Stimulated activated CD4-positive, alpha-beta T cell treated with anti-CD3 and anti-CD28 coated beads, Interleukin-12 subunit alpha, Interleukin-12 subunit beta, amount 100 ng/mL, for 48 hours (primary cell): ENCODE measurements at places on chromosomes 7 and 10.

DNA sequence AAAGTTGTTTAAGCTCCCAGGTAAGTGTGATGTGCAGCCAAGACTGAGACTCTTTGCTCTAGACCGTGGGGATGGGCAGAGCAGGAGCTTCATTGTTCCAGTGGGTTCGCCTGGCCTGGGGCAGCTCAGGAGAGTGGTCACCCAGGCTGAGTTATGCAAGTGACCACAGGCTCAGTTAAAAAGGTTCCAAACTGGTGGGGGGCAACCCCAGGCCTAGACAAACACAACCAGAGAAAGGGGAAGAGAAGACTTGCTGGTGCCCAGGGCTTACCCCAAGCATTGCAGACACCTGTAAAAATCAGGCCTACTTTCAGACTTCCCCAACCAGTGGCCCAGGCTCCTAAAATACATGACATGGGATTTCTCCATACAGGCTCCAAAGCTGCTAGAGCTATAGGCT lies 21.6 kb downstream of the CREB3L2 start:
- DNase-seq: no peak

DNA sequence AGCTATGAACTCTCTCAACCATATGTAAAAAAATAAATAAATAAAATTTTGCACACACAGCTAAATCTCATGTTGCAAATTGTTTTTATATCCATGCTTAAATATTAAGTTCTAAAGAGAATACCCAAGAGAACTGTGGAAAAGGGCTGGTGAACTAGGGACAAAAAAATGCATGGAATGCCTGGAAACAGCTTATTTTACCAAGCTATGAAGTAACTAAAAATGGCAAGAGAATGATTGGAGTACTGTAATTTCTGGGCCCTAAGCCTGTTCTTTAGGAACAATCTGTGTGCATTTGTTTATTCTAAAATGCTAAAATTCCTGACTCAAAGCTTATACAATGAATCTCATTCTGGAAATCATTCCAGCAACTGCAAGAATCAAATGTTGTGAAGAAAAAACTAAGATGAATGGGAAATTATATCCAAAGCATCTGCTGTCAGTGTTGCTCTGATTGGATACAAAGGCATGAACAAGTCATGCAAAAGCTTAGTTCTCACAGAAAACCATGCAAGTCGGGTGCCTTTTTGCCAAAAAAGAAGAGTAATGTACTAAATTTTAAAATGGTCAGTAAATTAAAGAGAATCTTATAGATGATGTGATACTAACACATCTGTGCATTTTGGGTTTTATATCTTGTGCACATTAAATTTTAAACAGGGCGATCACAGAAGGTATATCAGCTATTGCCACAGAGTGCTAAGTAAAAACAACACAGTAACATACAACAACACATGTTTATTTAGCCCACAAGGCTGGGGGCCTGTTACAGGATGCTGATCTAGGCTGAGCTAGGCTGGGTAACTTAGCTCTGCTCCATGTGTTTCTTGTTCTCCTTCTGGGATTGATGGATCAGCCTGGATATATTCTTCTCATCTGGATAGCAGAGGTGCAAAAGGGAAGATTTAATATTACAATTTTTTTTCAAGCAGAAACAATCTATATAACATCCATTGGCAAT lies 453.5 kb upstream of the SEMA3A start:
- DNase-seq: no peak

DNA sequence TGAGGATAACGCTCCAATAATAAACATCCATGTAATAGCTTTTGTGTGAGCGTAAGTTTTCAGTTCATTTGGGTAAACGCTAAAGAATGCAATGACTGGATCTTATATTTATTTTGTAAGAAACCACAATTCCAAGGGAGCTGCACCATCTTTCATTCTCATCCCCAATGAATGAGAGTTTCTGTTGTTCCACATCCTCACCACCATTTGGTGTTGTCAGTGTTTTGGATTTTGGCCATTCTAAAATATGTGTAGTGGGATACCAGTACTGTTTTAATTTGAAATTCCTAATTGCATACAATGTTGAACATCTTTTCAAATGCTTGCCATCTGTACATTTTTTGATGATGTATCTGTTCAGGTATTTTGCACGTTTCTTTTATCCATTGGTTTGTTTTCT lies 50.9 kb upstream of the SEMA3D start:
- no peak for DNase-seq

DNA sequence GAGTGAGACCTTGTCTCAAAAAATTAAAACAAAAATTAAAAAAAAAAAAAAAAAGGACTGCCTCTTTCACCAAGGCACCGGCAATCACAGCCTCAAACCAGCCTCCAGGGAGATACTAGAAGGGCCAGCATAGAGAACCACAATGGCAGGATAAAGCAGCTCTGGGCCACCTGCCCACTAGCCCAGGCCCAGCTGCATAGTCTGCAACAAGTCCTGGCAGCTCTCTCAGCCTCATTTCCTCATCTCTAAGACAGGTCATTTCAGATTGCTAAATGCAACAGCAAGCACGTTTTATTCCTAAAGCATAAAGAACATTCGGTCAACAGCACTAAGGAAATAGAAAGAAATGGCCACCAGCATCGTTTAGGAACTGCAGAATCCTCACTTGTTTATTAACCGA lies 28.8 kb downstream of the XPNPEP1 start:
- DNase-seq: no peak

- DNase-seq: no peak
Measured at GRCh38 chr7:115356139-115356746, 434.3 kb downstream of the MDFIC start.

GRCh38 chr10:116316503-116316902 lies 7.7 kb upstream of the CCDC172 start:
- DNase-seq: no peak

DNA sequence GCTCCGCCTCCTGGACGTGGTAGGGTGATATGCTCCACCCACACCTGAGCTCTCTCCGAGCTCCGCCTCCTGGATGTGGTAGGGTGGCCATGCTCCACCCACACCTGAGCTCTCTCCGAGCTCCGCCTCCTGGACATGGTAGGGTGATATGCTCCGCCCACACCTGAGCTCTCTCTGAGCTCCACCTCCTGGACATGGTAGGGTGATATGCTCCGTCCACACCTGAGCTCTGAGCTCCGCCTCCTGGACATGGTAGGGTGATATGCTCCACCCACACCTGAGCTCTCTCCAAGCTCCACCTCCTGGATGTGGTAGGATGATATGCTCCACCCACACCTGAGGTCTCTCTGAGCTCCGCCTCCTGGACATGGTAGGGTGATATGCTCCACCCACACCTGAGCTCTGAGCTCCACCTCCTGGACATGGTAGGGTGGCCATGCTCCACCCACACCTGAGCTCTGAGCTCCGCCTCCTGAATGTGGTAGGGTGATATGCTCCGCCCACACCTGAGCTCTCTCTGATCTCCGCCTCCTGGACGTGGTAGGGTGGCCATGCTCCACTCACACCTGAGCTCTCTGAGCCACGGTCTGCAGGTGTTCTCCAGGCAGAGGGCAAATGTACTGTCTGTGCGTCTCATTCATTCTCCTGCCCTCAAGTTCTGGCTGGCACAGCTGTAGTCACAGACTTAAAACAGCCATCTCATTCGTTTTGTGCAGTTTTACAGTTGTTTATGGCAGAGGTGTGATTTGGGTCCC lies 252.4 kb downstream of the DIP2C start:
- no peak for DNase-seq

GRCh38 chr10:122307669-122308416 lies 36.7 kb downstream of the BTBD16 start:
- no peak for DNase-seq

DNA sequence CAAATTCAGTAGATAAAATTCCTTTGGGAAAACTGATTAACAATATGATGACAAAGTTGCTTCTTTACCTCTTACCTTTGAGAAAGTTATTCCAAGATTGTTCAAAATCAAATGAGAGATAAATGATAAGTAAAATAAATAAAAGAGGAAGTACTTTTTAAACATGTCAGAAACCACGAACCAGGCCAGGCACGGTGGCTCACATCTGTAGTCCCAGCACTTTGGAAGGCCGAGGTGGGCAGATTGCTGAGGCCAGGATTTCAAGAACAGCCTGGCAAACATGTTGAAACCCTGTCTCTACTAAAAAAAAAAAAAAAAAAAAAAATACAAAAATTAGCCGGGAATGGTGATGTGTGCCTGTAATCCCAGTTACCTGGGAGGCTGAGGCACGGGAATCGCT lies 296.6 kb downstream of the HGF start:
- DNase-seq: no peak

- no peak for DNase-seq
Measured at GRCh38 chr10:58477902-58478301, 34.8 kb upstream of the BICC1 start.

DNA sequence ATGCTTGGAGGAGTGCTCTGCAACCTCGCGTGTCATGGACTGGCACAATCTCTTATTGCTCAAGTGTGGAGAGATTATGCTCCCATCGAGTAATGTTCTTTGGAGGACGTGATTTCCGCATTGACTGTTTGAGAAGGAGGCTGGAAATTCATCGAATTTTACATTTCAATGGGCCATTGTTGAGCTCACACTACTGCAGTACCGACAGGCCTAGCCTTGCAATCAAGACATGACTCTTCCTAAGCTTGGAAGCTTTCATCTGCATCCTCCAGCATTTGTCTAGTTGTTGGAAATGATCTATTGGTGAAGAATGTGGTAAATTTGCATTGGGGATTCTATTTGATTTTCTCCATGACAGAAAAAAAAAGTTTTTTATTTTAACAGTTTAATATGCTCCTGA lies 156.8 kb downstream of the FZD1 start:
- DNase-seq: no peak

DNA sequence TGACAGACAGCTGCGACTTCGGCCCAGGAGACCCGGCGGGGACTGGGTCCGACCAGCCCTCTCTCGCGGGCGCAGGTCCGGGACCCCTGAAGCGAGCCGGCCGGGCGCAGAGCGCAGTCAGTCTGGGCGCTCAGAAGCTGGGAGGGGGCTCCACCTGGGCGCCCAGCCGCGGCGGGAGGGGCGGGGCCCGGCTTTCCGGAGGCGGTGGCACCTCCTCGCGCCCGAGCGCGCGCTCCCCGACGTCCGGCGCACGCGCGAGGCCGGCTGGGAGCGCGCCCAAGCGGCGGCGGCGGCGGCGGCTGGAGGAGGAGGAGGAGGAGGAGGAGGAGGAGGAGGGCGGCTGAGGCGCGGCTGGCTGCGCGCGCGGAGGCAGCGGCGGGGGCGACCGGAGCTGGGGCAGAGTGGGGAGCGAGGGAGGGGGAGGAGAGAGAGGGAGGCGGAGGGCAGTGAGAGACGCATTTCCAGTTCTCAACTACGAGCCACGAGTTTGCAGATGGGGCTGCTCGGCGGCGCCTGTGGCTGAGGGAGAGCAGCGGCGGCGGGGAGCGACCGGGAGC lies at the start of gene PALS2:
TSS of gene PALS2 (plus strand) at position 456 of the 557 bp plus-strand sequence. CDS start 50,216 bp downstream, outside the sequence.
- DNase-seq: peak; percentile 41

DNA sequence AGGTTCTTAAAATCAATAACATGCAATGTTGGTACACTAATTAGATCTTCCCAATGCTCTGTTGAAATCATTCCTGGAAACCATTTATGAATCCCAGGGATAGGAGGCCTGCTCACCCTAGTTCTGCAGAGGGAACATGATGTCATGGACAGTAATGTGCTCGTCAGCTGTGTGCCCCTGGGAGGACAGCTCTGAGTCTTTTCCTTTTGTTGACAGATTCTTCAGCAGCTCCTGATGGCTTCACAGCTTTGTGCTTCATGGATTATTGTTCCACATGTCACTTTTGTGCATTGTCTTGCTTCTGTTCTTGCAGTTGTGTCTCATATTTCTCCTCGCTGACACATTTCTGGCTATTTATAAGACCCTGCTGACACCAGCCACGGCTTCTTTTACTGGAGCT lies 367.5 kb downstream of the CCSER2 start:
- DNase-seq: no peak

GRCh38 chr7:102260856-102261255 lies 25.8 kb upstream of the SH2B2 start:
- DNase-seq: no peak

GRCh38 chr7:45211066-45211465 lies 53.5 kb downstream of the RAMP3 start:
- DNase-seq: no peak

- no peak for DNase-seq
Measured at GRCh38 chr10:110860576-110861241, 11.0 kb upstream of the PDCD4 start.

DNA sequence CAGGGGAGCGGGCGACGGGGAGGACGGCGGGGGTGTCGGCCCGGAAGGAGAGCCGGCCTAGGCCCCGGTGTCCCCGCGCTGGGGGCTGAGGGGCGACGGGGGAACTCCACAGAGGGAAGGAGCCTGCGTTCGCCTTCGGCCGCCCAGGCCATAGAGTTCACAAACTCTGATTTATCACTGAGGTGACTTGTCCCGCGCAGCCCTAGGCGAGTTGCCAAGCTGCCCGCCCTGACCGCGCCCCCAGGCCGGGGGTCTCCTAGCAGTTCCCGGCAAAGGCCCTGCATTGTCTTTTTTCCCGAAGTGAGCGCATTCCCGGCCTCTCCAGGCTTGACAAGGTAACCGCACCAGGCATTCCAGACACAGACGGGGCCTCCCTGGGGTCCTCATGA lies 2.9 kb upstream of the NKX6-2 start:
- DNase-seq: no peak

DNA sequence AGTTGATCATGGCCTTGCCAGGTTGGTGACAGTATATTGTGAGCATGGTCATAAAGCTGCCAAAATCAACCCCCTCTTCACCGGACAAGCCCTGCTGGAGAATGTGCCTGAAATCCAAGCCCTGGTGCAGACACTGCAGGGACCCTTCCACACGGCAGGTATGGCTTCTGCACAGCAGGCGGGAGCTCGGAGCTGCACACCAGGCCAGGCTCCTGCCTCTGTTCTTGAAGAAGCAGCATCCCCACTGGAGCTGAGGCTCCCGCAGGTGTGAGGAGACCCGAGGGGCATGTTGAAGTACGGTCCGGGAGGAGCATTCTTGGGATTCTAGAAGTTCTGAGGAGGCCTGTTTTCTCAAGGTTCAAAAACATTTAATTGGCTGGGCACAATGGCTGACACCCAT lies 12.7 kb downstream of the DHTKD1 start:
- DNase-seq: no peak

DNA sequence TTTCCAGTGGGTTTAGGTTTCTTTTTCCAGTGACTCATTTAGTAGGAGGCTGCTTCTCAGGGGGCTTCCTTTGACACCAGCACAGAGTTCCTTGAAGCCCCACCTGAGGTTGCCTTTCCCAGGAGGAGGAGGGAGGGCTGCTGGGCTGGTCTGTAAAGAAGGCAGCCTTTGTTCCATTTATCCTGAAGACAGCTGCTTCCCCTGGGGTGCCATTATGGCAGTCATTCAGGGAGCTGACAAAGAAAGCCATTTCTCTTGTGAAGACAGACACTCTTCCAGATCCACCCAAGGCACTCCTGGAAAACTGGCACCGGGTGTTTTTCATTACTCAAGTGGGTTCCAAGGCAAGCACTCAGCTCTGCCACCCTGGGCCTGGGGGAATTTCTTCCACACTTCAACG lies 54.0 kb downstream of the MTURN start:
- DNase-seq: no peak

GRCh38 chr7:47677664-47678063 lies 95.8 kb upstream of the TNS3 start:
- DNase-seq: no peak

GRCh38 chr7:68014031-68014736 lies 1017.6 kb downstream of the TYW1 start:
- no peak for DNase-seq

GRCh38 chr7:76430836-76431235 lies 6.1 kb downstream of the ZP3 start:
- no peak for DNase-seq

- DNase-seq: no peak
Measured at GRCh38 chr10:129622291-129622690, 155.2 kb downstream of the MGMT start.

- no peak for DNase-seq
Measured at GRCh38 chr7:36707465-36707864, 16.8 kb downstream of the AOAH start.

- peak; percentile 34 for DNase-seq
Measured at GRCh38 chr7:100493476-100494264, 9.9 kb downstream of the NYAP1 start.
